ENCODE measurements at places on chromosomes 1 and 21.
A peak's percentile ranks its signal among the peaks of the same experiment; 100 is the strongest.

- no peak for DNase-seq
Observed at GRCh38 chr1:82695443-82695842, 894.7 kb downstream of the ADGRL2 start.

GRCh38 chr1:116982319-116983004, 19.1 kb upstream of the CD101 start:
- DNase-seq, result no peak

DNA sequence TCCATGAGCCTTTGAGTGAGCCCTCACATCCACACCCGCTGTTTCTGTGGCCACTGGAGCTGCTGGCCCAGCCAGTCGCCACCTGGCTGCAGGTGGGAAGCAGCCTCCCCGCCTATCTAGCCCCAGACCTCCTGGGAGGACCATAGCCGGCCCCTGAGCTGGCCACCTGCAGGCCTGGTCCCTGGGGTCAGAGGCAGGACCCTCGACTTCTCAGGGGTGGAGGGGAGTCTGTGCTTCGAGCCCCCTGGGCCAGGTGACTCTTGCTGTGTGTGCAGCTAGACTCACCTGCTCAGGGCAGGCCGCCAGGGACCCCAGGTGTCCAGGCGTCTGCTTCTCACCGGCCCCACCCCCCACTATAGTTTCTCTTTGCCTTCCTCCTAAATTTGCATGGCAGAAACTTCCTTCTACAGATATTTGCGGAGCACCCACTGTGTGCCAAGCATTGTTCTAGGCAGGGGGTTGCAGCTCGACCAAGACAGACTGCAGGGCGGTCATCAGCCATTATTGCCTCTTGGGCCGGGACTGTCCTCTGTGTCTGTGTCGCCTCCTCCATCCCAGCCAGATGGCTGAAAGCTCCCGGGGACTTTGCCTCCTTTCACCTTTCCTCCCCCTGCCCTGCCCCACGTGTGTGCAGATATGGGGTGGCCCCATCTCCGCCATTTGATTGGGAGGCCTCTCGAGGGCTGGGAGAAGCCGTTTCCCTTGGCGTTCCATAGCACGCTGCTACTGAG, 27.3 kb downstream of the SPSB1 start:
- DNase-seq, result no peak

- no peak for DNase-seq
Observed at GRCh38 chr1:52281518-52281917, 84.5 kb downstream of the CC2D1B start.

DNA sequence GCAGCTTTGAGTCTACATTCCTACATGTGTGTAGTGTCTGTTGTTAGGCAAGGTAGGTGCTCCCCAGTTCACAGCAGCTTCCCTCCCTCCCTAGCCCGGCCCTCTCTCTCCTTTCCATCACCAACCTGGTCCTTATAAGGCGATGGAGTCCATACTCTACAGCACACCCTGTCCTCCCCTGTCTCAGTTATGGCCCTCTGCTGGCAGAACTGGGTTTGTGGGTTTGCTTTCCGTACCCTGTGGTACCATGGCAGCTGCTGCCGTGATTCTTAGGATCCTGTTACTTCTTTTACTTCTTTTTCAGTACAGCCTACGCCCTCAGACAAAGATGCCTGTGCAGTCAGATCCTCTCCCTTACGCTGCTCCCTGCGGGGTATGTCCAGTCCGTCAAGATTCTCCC, 31.7 kb downstream of the AK5 start:
- DNase-seq, result no peak

GRCh38 chr1:40221977-40222772, 25.6 kb upstream of the TMCO2 start:
- DNase-seq, result no peak

- no peak for DNase-seq
Observed at GRCh38 chr21:45957981-45958600, 23.5 kb upstream of the COL6A1 start.

DNA sequence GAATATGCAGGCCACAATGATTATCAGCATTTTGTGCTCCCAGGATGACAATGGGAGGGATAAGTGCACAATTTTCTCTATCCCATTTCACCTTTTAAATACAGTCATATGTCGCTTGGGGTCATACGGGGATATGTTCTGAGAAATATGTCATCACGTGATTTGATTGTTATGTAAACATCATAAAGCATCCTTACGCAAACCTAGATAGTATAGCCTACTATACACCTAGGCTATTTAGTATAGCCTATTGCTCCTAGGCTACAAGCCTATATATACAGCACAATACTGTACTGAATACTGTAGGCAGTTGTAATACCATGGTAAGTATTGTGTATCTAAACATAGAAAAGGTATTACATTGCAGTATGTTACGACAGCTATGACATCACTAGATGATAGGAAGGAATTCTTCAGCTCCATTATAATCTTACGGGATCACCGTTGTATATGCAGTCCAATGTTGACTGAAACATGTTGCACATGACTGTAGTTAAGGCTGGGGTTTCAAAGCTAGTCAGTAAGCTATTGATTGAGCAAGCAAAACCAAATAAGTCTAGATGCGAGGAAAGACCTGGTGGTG, 18.9 kb downstream of the RUSC1 start:
- DNase-seq, result no peak

DNA sequence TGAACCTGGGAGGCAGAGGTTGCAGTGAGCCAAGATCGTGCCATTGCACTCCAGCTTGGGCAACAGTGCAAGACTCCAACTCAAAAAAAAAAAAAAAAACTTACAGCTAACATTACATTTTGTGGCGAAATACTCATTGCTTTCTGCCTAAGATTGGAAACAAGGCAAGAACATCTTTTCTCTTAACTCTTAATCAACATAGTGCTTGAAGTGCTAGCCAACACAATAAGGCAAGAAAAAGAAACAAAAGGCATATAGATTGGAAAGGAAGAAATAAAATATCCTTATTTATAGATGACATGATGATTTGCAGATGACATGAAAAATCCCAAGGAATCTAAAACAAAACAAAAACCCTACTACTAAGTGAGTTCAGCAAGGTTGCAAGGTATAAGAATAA, 24.6 kb upstream of the GJA9 start:
- DNase-seq, result no peak

GRCh38 chr1:46983830-46984586, 39.5 kb upstream of the CYP4X1 start:
- no peak for DNase-seq

GRCh38 chr1:98188774-98189173, 267.9 kb upstream of the DPYD start:
- no peak for DNase-seq

DNA sequence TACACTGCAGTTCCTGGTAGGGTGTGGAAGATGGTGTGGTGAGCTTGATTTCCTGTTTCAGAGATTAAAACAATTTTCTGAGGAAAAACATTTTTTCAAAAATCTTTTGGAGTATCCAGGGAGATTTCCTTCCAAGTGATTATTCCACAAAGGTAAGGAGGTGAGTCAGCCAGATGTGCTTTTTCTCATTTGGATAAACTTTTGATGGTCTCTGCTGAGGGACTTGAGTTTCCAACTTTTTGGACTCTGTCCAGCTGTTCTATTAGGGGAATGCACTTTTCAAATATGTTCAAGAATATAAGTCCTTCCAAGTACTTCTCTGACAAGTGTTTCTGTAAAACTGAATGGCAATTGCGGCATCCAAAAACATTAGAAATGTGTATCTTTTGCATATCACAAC, 628.8 kb upstream of the ADAMTS5 start:
- DNase-seq, result no peak

- DNase-seq, result no peak
Observed at GRCh38 chr1:155011437-155012025, 8.9 kb downstream of the ZBTB7B start.

DNA sequence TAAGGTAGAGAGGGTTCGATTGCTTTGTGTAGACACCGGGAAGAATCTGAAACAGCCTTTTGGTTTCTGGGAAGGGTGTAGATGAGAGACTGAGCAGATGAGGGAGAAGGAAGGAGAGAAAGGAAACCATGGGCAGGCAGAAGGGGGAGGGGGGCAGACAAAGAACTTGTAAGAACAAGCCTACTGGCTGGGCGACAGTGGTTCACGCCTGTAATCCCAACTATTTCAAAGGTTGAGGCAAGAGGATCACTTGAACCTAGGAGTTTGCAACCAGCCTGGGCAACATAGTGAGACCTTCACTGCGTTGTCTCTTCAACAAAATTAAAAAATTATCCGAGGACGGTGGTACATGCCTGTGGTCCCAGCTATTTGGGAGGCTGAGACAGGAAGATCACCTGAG, 106.2 kb downstream of the TM2D1 start:
- DNase-seq, result no peak

DNA sequence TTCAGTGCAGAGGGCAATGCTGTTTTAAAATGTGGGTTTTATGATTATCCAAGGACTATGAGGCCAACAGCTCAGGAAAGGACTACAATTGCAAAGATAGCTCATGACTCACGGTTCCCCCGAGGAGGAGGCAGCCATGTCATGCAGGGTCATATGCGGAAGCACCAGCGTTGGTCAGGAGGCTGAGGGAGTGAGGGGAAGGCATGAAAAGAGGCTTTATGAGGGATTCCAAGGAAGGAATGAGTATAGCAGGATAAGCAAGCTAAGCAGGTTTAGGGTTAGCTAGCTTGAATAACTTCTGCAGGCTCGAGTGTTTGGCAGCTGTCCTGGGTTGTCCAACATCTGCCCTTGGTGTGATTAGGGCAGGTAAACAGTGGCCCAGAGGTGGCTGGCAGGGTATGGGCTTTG, 495.1 kb downstream of the SETD4 start:
- peak; percentile 6 for DNase-seq

- no peak for DNase-seq
Observed at GRCh38 chr1:177228693-177229065, 57.9 kb downstream of the BRINP2 start.

- no peak for DNase-seq
Observed at GRCh38 chr21:33894736-33895288, 20.8 kb downstream of the ATP5PO start.

- no peak for DNase-seq
Observed at GRCh38 chr1:1462318-1462966, 9.1 kb upstream of the ATAD3B start.

- DNase-seq, result no peak
Observed at GRCh38 chr1:68826836-68827235, 330.0 kb upstream of the DEPDC1 start.

- no peak for DNase-seq
Observed at GRCh38 chr1:27322569-27323240, 742 bp downstream of the TMEM222 start.

- DNase-seq, result no peak
Observed at GRCh38 chr1:155913969-155914757, 3.0 kb upstream of the RIT1 start.

GRCh38 chr21:23160914-23161313, 2162.7 kb downstream of the NCAM2 start:
- DNase-seq, result no peak

DNA sequence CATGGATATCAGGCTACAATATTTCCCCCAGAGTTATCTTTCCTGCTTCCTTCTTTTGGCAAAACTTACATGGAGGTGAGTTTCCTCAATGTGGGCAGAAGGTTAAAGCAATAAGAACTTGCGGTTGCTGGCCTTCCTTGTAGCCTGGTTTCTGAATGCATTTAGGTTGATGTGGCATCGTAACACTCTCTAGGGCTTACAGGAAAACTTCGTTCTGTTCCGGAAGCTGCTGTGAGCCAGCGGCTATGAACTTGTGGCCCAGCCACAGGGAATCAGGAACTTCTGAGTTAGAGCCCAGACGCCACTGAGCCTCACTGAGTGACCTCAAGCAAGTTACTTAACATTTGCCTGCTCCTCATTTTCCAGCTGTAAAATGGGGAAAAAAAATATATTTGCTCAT, 623.4 kb upstream of the ADAMTS5 start:
- no peak for DNase-seq

DNA sequence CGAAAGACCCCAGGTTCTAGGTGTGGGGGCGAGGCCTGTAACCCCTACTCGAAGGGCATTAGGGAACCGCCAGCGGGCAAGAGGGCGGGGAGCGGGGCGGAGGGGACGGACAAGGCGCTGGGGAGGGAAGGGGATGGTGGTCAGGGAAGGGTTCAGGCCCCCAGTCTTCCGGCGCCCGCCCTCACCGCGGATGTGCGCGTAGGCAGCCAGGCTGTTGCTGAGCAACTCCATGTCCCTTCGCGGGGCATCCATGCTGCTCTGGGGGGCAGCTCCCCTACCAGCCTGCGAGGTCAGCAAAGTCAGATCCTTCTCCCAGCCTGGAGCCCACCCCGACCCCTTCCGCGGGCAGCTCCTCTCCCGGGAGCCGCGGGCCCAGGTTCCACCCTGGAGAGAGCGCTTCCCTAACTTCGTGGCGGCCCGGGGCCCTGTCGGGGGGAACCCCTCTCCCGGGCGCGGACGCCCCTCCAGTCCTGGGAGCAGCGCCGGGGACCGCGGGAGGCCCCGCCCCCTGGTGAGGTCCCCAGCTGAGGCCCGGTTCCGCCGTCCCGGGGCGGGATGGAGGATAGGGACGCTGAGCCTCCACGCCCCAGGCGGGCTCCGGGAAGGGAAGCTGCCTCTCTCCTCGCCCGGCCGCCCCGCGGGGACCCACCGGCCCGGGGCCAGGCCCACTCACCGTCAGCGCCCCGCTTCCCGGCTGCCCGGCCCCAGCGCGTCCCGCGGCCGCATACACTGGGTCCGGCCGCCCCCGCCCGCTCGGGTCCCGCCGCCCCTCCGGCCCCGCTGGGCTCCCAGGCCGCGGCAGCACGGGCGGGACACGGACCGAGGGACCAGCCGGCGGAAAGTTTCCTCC, 434 bp downstream of the EVA1B start:
- no peak for DNase-seq

DNA sequence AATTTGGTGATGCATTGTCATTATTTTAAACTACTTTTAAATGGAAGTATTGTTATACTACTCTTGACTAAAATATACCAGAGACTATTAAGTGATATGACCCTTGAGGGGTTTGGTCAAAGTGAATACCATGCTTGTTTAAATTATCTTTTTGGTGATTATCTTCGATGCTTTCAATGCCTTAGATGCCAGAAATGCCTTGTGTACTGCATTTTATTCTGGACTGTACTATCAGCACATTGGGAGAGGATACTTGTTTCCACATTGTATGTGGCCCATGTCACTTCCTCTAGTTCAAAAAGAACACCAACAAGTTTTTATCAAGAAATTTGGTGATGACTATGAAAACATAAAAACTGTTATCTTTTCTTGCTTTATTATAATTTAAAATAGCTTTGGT, 16.3 kb downstream of the MAP3K7CL start:
- DNase-seq, result no peak
